MV-4-11 (cell line): ENCODE measurements at places on chromosomes 13 and 19.

DNA sequence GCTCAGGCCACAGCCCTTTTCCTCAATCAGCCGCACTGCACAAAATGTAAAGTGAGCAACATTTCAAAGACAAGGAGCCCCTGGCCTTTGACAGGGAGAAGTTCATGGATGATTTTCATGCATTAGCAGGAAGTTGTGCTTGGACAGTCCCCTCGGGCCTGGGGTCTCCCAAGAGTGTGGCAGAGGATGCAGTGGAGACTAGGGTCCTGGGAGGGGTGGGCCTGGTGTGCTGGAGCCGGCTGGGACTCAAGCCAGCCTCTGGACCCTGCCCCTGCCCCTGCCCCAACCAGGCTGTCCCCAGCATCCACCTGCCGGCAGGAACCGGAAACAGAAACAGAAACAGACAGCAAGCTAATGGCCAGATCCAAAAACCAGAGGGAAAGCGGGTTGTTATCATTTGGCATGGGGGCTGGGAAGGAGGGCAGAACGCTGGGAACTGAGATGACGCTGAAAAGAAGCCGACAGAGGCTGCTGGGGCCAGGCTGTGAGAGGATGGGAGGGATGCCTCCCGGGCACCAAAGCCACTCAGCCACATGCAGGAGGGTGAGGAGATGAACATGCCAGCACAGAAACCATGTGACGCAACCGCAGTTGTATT, 2.3 kb downstream of the GAS6 start:
- no peak for DNase-seq

- no peak for DNase-seq
Observed at GRCh38 chr13:33349986-33350826, 64.7 kb upstream of the STARD13 start.

DNA sequence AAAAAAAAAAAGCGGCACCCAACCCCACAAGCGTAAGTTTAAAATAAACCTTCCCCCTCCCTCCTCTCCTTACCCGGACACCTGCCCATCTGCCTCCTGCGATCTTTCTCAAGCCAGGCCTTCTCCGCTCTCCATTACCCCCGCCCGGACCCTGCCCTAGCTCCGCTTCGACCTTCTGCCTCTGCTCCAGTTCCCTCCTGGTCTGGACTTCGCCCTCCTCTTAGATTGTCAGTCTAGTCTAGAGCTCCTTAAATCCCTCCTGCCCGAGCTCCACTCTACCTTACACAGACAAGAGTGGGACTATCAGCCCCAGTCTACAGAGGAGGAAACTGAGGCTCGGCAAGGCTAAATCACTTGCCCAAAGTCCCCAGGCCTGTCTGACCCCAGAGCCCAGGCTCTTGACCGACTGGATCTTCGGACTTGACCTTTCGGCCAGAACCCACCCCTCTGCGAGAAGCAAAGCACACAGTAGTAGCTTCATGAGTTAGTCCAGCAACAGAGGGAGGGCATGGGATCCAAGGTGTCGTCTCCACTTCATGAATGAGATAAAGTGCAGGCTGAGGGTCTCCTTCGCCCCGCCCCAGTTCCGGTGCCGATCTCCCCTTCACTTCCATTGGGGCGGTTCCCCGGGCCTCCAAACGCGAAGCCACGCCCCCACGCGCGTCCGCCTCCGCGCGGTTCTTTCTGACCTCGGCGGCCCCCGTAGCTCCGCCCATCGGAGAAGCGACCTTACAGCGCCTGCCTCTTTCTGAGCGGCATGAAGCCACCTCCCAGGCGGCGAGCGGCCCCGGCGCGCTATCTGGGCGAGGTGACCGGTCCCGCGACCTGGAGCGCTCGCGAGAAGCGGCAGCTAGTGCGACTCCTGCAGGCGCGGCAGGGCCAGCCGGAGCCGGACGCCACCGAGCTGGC, at the start of gene SNAPC2:
Gene SNAPC2 (plus strand): TSS at position 729 of the 909 bp plus-strand sequence. CDS start 29 bp downstream, at position 758.
- peak; percentile 94 for DNase-seq

GRCh38 chr13:80341101-80341755, at the start of gene SPRY2:
SPRY2 (minus strand) TSS chr13:80341126; CDS start chr13:80337705, 3,421 bp downstream.
- DNase-seq: peak; percentile 82
